HFFc6 (cell line): ENCODE measurements at places on chromosomes 12 and 14. TPM values are rescaled to one million over a fixed set of nuclear protein-coding genes. Genes with fewer than 3 reads are reported as not detected.

TBX3 gene
- total RNA-seq = 113 to 145 TPM (median 122 TPM) in 3 replicates

SERPINA3 gene
- total RNA-seq = not detected in 3 replicates

TTC9 gene
- 0.06 to 0.15 TPM (median 0.10 TPM) in 3 replicates for total RNA-seq

DCTN2 gene
- 108 to 118 TPM (median 116 TPM) in 3 replicates for total RNA-seq

DNAI7 gene
- 0.17 TPM in 1 of 2 replicates, not detected in the other for total RNA-seq

- no peak for DNase-seq
Observed at GRCh38 chr12:129530517-129530916, 373.3 kb downstream of the TMEM132D start.

DNA sequence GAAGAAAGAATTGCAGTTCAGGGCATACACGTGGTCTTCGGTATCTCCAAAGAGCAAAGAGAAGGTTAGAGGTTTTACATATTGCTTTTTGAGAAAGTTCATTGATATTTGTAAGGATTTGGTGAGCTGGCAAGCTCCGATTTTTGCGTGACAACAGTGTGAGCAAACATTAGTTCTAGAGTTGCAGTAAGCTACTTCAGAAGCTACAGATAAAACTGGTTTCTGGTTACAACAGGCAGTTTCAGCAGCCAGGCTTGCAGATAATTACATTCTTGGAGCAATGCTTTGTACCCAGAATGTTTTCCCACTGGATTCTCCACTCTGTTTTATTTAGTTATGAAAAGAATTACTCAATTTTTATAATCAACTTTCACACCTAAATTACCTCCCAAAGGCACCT is 28.2 kb downstream of the KLRK1 start:
- DNase-seq = no peak

- no peak for DNase-seq
Observed at GRCh38 chr14:55739967-55740648, 160.1 kb downstream of the KTN1 start.

GRCh38 chr12:119780786-119781434 is 96.2 kb downstream of the CIT start:
- DNase-seq = peak; percentile 41

DNA sequence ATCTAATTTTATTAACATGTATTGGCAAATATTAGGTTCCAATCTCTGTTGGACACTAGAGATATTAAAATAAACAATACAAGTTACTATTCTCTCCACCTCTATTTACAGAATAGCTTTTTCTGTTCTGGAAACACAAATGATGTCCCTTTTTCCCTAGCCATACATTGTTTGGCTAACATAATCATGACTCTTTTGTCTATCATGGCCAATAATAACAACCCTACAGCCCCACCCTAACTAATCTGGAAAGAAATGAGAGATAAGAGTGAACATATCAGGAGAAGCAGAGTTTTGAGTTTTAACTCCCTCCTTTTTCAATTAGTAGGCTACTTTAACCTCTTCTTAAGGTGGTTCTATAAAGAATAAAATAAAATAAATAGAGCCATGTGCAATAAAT is 40.2 kb downstream of the RASSF9 start:
- DNase-seq = no peak

DNA sequence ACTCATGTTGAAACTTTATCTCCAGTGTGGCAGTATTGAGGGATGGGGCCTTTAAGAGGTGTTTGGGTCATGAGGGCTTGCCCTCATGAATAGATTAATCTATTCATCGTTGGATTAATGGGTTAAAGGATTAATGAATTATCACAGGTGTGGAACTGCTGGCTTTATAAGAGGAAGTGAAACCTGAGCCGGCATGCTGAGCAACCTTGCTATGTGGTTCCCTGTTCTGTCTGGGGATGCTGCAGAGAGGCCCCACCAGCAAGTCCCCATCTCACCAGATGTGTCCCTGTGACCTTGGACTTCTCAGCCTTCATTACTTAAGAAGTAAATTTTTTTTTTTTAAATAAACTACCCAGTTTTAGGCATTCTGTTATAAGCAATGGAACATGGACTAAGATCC is 109.6 kb downstream of the DYRK2 start:
- DNase-seq = no peak

DNA sequence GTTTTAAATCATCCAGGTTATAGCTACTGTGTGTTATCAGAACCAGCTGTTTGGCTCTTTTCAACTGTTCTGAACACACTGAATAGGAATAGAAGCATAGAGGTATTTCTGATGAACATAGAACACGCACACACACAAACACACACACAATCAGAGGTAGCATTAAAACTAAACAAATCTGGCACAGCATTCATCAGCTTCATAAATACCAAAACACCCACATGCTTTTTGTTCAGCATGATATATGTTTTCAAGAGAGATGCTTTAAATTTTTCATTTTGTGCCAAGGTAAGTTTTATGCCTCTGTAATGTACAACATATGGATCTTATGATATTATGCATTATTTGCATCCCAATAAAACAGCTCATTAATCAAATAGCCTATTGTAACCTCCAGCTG is 208.6 kb downstream of the GALC start:
- no peak for DNase-seq

GRCh38 chr12:95002754-95003153 is 743 bp downstream of the NDUFA12 start:
- no peak for DNase-seq

DNA sequence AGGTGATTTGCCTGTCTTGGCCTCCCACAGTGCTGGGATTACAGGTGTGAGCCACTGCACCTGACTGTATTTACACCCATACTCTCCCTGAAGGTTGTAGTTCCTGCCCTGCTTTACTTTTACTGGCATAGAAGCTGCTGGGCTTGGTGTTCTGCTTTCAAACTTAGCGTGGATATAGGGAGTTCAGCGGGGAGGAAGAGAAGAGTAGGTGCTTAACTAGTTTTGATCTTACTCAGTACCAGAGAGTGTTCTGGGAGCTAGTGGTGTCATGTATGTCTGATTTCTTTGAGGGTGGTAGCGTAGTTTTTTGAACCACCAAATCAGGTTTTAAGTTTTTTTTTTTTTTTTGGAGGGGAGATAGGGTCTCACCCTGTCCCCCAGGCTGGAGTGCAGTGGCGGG is 13.8 kb downstream of the RCOR1 start:
- no peak for DNase-seq

DNA sequence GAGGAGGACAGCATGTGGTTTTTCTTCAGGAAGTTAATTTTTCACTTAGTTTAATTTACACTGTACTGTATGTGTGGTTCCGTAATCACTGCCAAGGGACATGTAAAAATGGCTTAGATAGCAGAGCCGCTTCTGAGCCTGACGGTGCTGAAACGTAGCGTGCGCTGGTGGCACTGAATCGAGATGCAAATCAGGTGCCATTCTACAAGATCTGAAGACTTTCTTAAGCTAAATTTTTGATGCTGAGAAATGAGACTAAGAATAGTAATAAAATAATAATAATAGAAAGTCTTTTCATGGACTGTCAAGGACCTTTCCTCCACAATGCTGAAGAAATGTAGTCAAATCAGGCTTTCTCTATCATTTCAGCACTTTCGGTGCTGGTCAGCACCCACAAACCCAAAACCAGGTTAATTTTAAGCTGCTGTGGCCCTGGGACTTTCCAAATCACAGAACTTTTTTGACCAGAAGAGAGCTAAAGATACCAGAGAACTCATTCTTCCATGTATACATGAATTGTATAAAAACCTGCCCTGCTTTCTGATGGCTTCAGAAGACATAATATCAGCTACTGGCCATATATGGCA is 183.3 kb upstream of the LMO3 start:
- DNase-seq = no peak

DNA sequence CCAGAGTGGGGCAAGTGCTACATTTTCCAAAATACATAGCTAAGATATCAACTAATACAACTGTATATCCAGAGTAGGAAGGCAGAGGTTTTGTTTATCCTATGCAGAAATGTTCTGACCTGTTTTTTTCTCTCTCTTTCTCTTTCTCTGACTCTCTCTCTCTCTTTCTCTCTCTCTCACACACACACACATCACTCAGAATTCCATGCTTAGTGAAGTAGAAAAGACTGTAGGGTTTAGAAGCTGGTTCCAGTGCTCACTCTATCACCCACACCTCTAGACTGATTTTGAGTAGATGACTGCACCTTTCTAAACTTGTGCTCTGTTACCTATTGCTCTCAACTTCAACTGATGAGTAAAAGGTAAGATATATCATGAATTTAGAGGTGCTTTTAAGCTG is 356.7 kb downstream of the LRIG3 start:
- DNase-seq = no peak

DNA sequence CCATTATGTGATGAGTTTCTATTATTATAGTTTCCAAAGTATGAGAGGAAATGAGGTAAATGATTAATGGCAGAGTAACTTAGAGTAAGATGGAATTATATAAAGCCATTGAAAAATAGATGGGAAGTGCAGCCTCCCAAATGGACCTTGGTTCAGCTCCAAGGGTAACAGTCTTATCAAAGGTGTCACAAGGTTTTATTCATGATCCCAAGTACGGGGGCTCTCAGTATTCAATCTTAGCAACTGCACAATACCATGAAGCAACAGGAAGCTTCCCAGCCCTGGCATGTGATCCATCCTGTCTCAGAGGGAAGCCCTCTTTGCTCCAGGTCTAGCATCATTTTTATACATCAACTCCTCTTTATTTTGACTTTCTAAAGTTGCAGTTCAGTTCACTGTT is 948.2 kb downstream of the GALC start:
- DNase-seq = no peak

GRCh38 chr12:116416166-116416565 is 138.7 kb upstream of the MED13L start:
- no peak for DNase-seq
